ENCODE measurements at places on chromosomes 16 and 17.

DNA sequence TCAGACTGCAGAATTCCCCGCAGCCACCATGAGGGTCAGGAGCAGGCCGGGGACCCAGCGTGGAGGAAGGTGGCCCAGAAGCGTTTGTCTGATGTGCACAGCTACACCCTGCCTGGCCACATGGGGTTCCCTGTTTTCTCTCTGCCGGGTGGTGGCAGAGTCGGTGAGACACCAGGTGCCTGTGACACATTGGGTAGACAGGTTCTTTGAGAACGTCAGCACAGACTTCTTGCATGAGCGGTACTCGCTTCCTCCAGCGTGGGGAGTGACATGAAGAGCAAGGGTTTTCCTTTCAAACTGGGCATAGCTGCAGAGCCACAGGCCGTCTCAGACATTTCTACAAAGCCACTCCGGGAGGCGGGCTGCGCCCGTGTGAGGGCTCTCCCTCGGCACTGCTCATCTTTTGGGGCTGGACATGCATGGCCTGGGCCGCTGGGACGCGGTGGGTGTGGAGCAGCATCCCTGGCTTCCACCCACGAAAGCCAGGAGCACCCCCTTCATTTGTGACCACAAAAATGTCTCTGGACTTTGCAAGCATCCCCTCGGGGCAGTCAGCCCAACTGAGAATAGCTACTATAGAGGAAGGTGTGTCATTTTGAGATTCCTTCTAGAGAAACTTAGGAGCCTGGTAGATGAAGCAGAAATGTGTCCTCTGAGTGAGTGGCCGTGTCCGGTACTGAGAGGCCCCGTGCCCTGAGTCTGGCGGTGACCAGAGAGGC is 26.0 kb downstream of the NME3 start:
- no peak for DNase-seq

DNA sequence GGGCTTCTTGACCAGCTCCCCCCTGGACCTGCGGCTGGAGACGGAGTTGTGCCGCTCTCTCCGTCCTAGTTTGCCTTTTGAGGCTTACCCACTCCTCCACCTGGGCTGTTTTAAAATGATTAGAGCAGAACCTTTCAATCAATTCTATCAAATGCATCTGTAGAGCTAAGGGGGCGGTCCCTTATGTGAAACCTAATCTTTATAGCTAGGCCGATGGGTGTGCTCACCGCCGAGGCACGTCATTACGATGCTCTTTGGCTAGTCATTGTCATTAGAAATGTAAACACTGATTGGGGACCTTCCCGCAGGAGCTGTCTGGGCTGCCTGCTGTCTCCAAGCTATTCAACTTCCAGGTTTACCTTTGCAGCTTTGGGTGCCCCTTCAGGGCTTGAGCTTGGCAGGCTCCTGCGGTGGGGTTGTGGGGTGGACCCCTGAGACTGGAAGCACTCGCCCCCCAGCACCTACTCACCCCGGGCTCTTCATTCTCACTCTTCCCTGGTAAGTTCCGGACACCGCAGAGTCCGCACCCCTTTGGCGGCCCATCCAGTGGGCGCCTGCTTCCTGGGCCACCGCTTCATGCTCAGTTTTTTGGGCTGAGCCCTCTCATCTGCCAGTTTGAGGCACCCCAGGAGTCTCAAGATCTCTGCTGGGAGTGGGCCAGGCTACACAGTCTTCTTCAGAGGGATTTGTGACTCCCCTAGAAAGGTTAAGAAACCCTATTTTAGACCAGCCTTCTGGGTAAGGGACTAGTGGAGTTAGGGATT is 20.9 kb upstream of the IL17C start:
- DNase-seq = peak; percentile 60

- DNase-seq = no peak
Measured at GRCh38 chr16:85856079-85856478, 42.9 kb upstream of the IRF8 start.

DNA sequence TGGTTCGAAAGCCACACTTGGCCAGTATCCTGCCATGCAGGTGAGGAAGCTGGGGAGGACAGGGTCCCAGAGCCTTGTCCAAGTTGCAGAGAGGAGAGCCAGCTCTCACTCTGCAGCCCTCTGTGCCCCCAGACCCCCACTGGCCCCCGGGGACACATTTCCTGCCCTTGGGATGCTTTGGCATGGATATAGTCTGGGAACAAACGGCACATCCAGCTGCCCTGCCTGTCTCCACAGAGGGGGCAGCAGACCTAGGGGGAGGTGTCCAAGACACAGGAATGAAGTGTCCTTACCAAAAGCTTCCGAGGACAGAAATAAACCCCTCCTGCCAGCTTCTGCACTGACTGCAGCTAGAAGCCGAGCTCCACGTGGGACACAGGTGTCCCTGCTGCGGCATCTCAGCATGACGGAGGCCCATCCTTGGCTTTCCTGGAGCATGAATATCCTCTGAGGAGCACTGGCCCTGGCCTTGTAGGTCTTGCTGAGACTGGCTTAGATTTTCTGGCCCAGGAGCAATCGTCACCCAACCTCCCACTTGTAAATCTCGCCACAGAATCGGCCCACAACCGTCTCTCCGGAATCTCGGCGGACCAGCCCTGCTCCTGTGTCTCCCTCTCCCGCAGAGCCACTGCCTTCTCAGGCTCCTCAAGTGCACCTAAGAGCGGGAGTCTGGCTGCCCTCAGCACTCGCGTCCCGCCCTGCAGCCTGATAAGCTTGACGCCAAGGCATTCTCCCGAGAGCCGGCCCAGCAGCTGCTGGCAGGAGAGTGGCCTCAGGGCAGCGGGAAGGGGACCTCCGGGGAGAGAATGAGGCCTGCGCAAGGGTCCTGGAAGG is 1.1 kb upstream of the CAPN15 start:
- peak; percentile 51 for DNase-seq

DNA sequence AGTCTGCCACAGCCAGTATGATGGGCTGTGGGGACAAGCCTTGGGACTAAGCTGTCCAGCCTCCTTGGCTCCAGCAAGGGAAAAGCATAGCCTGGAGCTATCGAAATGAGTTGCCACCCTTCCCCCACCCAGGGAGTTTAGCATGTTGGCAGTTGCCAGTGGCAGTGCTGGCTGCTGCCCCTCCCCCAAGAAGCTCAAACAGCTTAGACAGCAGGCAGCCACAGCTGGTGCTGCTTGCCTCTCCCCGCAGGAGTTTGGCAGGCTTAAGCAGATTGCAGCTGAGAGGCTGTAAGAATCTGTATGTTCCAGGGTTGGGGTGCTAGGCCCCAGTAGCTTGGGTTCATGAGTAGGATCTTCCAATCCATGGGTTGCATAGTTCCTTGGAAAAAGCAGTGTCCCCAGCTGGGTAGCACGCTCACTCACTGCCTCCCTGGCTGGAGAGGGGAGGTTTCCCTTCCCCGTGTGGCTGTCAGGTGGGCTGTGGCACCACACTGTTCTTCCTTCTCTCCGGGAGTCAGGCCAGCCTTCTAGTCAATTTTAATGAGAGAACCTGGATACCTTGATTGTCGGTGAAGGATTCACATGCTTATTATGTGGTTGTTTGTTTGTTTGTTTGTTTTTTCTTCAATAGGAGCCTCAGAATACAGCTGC is 506.1 kb downstream of the CDH11 start:
- no peak for DNase-seq

- DNase-seq = no peak
Measured at GRCh38 chr16:28011971-28012445, 51.5 kb downstream of the GSG1L start.

- DNase-seq = no peak
Measured at GRCh38 chr17:77580531-77581270, 377.8 kb upstream of the TNRC6C start.

- DNase-seq = no peak
Measured at GRCh38 chr17:5943232-5943631, 126.9 kb upstream of the WSCD1 start.

DNA sequence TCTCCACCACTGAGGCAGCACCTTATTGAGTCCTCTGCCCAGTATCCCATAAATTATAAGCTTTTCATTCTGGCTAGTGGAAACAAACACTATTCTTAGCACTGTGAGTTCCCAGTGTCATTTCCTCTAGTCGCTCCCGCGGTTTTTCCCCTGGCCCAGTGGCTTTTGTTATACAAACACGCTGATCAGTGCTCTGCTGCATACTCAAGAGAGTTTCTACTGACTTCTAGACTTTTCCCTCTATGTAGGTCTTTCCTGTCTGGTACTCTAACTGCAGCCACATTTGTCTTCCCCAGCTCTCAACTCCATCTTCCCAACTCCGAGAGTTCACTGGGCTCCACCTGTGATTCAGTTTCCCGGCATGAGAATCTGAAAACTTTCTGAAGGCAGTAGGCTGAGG is 556.6 kb upstream of the SALL1 start:
- no peak for DNase-seq

DNA sequence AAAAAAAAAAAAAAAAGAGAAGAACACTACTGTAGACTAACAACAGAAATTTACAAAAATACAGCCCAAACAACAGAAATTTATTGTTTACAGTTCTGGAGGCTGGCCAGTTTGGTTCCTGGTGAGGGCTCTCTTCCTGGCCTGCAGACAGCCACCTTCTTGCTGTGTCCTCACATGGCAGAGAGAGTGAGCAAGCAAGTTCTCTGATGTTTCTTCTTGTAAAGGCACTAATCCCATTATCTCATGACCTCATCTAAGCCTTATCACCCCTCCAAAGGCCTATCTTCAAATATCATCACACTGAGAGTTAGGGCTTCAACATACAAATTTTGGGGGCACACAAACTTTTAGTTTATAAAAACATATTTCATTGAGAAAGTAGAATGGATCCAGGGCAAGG is 7.3 kb downstream of the ARSG start:
- DNase-seq = no peak

GRCh38 chr17:39753514-39754160 is 15.9 kb downstream of the GRB7 start:
- peak; percentile 54 for DNase-seq

DNA sequence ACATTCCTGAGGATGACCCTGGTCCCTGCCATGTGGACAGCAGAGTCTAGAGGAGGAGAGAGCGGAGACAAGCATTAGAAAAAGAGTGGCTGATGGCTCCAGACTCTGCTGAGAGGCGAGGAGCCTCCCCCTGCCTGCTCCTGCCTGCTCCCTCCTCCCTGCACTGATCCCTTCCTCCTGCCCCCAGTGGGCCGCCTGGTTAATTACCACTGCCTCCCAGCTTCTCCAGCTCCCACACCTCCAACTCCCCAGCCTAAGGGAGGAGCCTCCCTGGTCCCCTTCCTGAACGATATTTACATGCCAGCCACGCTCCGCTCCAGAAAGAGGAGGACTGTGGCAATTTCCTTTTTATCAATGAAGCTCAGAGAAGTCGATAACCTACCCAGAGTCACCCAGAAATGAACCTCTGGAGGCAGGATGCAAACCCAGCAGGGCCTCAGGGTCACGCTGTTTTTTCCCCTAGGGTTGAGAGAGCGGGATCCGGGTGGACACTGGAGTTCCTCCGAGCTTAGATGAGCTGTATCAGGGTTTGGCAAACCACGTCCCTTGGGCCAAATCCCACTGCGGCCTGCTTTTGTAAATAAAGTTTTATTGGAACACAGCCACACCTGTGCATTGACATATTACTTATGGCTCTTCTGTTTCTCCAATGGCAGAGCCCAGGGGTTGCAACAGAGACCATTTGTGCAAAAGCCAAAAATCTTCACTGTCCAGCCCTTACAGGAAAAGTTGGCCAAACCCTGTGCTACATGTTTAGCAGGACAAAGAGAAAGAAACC is 27.1 kb upstream of the JPH3 start:
- DNase-seq = no peak

DNA sequence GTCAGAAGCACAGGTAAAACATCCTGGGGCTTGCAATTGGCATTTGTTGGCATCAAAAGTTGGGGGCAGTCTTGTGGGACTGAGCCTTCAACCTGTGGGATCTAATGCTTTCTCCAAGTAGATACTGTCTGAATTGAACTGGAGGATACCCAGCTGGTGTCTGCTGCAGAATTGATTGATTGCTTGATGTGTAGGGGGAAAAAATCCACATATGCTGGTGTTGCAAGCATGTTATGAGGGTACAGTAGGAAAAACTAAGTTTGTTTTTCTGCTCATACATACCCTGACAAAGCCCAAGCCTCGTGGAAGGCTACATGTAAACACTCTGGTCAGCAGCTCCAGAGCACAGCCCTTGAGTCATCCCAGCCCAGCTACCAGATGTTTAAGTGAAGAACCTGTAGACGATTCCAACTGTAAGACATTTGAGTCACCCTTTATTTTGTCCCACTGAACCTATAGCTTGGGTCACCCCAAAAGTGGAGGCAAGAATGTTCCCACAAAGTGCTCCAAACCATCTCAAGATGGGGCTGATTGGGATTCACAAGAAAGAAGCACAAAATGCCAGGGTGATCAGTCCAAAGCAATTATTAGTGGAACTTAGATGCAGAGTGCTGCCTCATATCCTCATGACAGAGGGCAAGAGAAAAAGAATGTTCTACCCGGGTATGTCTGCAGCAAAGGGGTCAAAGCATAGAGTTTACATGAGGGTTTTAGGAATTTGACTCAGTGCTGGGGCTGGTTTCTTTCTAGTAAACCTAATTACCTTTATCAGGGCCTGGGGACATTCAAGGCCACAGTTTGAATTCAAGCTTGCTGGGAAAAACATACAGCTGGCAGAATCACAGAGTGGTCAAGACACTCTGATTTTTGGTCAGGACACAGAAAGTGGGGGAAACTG is 9.6 kb upstream of the APPBP2 start:
- no peak for DNase-seq

DNA sequence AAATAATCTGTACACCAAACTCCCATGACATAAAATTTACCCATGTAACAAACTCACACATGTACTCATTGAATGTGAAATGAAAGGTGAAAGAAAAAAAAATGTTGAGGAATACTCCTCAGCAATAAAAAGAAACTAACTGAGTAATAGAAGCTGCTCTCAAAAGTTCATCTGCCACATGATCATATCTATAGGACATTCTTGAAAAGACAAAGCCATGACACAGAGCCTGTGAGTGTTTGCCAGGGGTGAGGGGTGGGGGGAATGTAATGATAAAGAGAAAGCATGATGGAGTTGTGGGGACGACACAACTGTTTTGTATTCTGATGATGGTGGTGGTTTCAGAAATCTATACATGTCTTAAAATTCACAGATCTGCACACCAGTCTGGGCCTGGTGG is 52.2 kb upstream of the TMC5 start:
- DNase-seq = no peak

GRCh38 chr17:65154770-65155589 is 17.8 kb downstream of the RGS9 start:
- no peak for DNase-seq

DNA sequence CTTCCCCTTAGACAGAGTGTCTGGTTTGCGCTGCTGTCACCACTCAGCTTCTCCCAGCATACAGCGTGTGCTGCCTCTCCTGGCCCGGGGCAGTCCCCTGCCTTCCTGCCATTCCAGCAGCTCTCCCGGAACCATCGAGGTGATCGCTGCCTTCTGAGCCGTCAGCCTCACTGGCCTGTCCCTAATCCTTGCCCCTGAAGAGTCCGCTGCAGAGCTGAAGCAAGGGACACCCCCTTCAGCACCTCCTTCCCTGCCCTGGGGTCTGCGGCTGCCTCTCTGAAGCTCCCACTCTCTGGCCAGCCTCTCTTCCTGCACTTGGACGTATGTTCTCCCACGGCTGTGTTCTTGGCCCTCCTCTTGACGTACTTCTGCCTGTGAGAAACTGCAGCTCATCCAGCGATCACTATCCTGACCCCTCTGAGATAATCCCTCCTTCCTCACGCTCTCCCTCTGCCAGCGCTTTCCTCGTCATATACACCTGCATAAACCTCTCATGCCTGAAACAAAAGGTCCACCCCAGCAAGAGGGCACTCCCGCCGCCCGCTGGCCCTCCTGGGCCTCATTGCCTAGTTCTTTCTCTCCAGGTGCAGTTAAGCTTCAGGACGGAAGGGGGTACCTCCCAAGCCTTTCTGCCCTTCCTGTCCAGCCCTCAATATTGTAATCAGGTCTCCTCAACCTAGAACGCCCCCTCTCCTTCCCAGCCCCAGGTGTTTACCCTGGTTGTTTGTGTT is 220.6 kb upstream of the CHMP6 start:
- peak; percentile 35 for DNase-seq

- DNase-seq = no peak
Measured at GRCh38 chr16:35686595-35686994, 2227.2 kb downstream of the TP53TG3F start.

Data from NCI-H1092 treated with DMSO at 0.1 percent for 48 hours (cell line).